ENCODE measurements at places on chromosomes 16 and 17. TPM values are rescaled to one million over a fixed set of nuclear protein-coding genes. Genes with fewer than 3 reads are reported as not detected.

DNA sequence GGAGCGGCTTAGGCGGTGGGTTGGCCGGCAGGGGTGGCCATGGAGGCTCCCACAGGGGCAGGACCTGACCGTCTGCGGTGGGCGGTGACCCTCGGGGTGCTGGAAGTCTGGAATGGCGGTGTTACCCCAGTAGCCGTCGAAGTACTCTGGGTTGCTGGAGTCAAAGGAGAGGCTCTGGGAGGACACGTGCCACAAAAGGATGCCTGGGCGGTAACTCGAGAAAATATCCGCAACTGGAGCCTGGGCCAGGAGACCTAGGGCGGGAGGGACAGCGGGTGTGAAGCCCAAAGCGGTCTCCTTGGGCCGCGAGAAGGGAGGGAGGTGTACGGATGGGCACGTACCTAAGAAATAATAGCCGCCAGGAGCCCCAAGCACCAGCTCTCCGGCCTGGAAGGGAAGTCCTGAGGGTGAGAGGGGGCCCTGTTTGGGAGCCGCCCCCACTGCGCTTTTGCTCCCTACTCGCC is 4.6 kb downstream of the ITGA2B start:
- DNase-seq = no peak

DNA sequence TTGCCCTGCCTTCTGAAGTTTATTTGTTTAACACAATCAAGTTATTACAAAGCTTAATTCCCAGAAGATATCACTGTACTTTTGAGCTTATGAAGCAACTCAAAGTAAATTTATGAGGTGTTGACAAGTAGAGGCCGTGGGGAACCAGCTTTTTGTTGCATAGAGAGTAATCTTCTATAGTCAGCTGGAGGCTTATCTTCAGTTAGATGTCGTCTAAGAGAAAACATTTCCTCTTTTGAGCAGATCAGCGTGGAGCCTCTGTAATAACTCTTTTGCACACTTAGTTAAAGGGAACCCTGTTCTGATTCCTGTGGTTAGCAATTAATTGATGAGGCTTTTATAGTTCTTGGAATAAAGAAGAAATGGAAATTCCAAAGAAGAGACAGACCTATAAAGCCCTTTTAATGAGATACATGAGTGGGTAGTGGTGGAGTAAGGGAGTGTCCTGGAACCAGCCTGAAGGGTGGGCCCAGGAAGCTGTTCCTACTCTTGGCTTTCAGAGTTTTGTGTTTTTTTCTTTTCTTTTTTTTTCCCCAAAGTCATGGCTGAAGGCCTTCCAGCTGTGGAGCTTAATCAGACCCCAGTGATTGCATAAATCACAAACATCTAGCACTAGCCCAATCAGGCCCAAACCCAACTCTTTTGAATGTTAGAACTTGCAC is 28.9 kb upstream of the MAP3K14 start:
- peak; percentile 77 for DNase-seq

DNA sequence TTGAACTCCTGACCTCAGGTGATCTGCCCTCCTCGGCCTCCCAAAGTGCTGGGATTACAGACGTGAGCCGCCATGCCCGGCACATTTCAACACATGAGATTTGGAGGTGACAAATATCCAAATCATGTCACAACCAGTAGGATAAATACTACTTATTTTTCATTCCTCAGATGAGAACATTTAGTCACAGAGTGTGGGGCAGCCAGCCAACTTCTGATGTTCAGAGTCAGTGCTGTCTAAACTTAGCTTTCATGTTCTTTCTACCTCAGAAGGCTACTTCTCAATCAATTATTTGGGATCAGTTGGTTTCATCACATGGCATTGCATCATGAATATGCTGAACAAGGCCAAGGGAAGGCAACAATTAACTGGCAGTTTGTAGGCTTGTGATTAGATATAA is 134.5 kb downstream of the CDH13 start:
- DNase-seq = peak; percentile 81

GRCh38 chr17:5978496-5978895 is 91.7 kb upstream of the WSCD1 start:
- DNase-seq = no peak

DNA sequence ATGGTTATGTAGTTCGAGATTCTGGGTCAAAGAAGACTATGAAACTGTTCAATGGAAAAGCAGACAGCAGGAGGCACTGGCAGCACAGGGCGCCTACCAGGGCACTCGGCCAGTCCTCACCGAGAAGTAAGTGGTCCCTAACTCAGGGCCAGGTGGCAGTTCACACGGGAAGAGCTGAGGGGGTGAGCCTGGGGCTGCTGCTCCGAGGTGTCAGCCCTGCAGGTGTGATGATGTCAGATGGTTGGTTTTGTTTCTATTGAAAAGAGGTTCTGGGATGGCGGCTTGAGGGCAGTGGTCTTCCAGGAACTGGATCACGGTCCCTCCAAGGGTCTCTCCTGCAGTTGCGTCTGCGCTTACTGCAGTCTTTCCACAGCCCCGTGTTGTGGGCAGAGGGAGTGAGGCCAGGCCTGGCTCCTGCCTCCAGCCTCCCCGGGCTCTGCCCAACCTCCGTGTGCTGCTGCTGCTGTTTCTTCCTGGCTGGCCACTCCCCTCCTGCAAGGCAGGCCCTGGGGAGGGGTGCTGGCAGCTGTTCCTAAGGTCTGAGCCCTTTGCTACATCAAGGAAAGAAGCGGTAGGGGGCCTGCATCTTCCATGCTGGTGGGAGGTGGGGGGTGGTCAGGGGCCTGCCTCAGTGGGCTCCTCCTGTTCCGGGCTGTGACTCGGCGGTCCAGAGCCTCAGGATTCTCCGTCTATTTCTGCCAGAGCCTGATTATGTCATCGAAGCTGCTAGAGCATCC is 22.6 kb downstream of the RNF213 start:
- no peak for DNase-seq

DNA sequence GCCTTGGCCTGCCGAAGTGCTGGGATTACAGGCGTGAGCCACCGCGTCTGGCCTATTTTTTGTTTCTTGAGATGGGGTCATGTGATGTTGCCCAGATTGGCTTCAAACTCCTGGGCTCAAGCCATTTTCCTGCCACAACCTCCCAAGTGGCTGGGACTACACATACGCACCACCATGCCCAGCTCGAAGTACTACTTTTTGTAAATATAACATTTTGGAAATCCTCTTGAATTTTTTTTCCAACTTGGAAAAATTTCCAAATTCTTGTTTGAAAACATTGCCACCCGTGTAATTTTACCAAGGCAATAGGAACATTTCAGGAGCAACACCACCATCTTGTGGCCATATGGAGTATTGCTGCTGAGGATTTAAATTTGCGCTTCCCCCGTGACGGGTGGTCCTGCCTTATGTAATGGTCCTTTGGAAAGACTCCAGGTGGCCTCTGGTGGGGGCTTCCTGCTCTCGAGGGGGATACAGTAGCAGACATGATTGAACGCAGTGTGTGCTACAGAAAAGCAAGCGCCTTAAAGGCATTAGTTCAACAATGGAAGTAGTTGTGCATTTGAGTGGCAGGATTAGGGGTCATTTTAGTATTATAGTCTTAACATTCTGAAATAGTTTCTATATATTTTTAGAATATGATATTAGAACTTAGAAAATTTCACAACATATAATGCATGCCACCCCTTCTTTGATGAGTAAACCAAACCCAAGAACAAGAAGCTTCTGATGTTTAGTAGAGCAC is 8.0 kb downstream of the FLYWCH1 start:
- DNase-seq = peak; percentile 54

Gene SLC5A10
- total RNA-seq = 0.27 TPM

Gene ICAM2
- 0.84 TPM for total RNA-seq

DNA sequence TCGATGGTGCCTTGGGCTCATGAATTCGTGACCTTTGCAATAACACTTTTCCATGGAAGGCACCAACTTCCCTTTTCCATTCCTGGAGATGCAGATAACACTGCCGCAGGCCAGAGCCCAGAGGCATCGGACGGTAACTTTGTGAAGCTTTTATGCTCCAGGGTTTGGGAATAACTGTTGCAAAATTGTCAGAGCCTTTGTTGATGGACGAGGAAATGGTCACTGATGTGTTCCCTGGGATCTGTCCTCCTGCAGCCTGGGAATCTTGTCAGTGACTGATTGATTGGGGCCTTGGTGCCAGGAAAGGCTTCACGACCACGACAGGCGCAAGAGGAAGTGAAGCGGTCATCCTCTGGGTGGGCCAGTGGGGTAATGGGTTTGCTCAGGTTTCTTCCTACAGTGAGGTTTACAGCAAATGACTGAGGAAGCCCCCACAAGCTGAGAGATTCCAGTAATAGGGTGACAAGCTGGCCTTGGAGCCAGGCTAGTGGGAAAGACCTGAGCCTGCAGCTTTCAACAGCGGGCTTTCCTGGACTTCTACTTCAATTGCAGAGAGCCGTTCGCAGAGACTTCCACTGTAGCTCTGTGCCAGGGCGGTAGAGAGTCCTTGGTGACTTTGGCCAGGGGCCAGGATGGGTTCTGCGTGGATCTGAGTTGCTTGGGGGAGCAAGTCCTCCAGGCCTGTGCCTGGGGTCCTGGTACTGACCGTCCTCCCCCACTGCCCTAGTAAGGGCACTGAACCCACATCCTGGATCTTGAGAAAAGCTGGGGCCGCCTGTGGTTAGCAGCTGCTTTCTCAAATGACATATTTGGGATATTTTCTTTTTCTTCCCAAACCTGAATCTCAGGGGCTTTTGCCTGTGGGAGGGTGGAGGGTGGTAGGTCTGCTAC is 37.6 kb downstream of the PGS1 start:
- peak; percentile 45 for DNase-seq

DNA sequence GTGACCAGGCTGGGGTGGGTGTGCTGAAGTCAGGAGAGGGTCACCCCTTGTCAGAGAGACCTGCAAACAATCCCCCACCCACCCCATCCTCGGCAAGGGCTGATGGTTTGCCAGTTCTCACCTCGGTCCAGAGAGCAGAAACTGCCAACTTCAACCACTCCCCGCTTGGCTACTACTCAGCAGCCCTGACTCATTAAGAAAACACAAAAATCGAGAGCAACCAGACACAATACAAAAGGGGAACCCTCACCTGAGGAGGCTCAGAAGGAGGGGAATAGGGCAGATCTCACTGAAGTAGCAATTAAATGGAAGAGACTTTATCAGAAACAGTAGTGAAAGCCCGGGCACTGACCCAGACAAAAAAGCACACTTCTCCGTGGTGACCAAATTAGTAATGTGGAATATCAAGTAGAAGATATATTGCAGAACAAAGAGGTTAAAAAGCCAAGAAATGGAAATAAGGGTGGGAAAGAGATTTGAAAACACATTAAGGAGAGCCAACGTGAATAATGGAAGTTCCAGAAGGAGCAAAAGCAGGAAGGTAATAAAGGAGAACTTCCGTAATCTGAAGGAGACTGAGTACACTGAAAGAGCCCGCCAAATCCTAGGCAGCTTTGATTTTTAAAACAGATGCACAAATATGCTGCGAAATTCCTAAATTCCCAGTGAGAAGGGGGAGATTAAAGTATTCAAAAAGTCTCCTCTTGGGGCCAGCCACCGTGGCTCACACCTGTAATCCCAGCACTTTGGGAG is 23.6 kb downstream of the CENPV start:
- DNase-seq = peak; percentile 64

DNA sequence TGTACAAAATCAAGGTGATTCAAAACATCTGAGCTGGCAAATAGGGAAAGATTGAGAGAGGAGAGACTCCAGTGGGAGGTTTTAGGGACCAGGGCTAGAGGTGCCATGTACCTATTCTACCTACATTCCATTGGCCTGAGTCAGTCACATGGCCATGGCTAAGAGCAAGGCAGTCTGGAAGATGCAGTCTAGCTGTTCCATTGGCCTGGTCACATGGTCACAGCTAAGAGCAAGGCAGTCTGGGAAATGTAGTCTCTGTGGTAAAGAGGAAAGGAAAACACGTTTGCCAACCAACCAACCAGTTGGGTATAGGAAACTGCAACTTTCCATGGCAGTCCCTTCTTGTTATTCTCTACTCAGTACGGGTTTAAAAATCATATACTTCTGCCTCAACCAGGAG is 369.1 kb downstream of the XYLT1 start:
- peak; percentile 21 for DNase-seq

Gene KRTAP1-5
- 5.7 TPM for total RNA-seq

DNA sequence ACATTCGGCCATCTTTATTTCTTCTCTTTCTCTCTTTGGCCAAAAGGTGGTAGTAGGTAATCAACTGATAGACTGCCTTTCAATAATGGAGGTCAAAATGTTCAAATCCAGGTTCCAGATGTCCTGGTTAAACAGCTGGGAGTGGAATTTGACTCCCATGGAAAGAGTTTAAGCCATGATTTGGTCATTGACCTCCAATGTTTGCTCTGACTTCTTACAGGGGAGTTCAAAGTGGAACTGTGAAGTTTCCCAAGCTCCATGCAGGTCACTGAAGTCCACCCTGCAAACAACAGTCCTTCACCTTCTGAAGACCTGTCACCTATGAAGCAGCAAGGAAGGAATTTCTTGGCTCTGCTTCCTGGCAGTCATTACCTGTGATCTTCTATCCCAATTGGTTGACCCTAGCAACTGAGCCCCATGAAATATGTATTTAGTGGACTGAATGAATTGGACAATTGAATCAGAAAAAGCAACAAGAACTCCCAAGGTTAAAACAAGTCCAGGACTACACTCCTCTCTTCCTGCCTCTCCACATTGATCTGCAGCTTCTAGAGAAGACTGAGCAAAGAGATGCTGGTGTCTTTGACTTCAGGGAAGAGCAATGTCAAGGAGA is 28.0 kb upstream of the SOX9 start:
- DNase-seq = no peak

DNA sequence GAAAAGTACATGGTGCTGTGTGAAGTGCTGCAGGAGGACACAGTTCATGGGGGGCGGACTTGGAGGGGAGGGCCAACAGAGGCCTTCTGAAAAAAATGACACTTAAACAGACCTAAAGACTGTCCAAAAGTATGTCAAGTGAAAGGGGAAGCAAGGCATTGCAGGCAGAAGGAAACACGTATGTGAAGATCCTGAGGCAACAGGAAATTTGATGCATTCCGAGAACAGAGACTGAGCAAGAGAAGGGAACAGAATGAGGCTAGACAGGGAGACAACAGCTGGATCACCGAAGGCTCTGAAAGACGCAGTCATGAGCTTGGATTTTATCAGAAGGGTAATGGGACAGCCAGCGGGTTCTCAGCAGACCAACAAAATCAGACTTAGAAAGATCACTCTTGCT is 1.1 kb downstream of the IFT20 start:
- DNase-seq = no peak

GRCh38 chr17:66989579-66989978 is 25.1 kb downstream of the CACNG4 start:
- DNase-seq = no peak

GRCh38 chr16:12479751-12480150 is 323.9 kb downstream of the CPPED1 start:
- no peak for DNase-seq

GRCh38 chr16:57252148-57252721 is 7.2 kb downstream of the ARL2BP start:
- DNase-seq = no peak

Gene C1QTNF1
- 4.5 TPM for total RNA-seq

GRCh38 chr16:12310286-12310685 is 333.8 kb downstream of the SNX29 start:
- no peak for DNase-seq

Data from M059J (cell line).